ENCODE measurements at places on chromosomes 2 and 18. TPM values are rescaled to one million over a fixed set of nuclear protein-coding genes. Genes with fewer than 3 reads are reported as not detected.

GRCh38 chr2:120761911-120762310 is 26.2 kb downstream of the GLI2 start:
- DNase-seq: no peak

CFC1B gene
- total RNA-seq: not detected

PSMA8 gene
- not detected for total RNA-seq

- no peak for DNase-seq
Measured at GRCh38 chr2:60553495-60554073, at the start of gene BCL11A. Gene BCL11A, minus strand, starts transcription at chr2:60553654. Its CDS starts 384 bp downstream, at chr2:60553270.

DNA sequence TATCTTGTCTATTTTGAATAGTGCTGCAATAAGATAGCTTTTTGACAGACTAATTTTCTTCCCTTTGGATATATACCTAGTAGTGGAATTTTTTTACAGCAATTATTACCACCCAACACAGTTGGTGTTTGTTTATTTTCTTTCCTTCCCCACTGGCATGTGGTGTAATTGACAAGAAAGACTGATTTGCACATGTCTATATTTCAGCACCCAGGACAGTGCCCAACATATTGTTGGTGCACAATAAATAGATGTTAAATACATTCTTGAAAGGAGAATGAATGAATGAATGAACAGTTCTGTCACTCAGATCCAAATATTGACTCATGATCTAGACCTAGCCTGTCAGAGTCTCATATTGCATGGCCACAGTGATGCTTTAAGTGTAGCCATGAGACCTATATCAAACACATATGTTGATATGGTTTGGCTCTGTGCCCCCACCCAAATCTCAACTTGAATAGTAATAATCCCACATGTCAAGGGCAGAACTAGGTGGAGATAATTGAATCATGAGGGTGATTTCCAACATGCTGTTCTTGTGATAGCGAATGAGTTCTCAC is 538.2 kb downstream of the NYAP2 start:
- DNase-seq: no peak

GRCh38 chr2:126644630-126645191 is 11.2 kb upstream of the GYPC start:
- no peak for DNase-seq

- no peak for DNase-seq
Measured at GRCh38 chr18:72846736-72847533, 20.9 kb downstream of the NETO1 start.

GRCh38 chr2:65015731-65016130 is 26.5 kb downstream of the SLC1A4 start:
- no peak for DNase-seq

KCNF1 gene
- total RNA-seq: not detected

DSG2 gene
- total RNA-seq: 10.9 TPM

SYT4 gene
- not detected for total RNA-seq

MLPH gene
- total RNA-seq: 55.0 TPM

DNA sequence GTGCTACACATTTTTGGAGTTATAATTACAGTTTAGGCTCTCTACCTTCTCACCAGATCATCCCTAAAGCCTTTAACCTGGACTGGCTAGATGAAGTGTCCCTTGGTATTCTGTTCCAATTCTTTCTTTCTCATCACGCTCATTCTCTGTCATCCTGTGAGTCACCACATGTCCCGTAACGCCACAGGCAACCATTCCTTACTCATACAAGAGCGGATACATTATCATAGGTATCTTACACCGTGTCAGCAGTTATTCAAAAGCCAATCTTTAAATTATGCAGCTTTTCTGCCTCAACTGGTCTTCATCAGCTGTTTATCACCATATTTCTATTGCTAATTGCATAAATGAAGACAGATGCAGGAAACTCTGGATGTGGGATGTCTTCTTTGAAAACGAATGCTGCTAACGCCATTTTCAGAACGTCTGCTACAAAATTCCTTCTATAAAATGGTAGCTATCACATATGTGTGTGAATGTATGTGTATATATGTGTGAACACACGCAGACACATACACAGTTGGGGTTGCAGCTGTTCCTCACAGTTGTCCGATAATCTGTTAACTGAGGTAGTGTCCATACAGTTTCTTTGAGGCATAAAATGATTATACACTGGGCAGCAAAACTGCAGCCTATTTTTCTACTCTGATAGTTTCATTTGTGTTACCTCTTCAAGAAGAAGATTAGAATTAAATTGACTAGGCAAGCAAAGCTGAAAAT is 47.9 kb downstream of the EML6 start:
- DNase-seq: no peak

APOB gene
- 2,405 TPM for total RNA-seq

ZNF804A gene
- total RNA-seq: not detected

DNA sequence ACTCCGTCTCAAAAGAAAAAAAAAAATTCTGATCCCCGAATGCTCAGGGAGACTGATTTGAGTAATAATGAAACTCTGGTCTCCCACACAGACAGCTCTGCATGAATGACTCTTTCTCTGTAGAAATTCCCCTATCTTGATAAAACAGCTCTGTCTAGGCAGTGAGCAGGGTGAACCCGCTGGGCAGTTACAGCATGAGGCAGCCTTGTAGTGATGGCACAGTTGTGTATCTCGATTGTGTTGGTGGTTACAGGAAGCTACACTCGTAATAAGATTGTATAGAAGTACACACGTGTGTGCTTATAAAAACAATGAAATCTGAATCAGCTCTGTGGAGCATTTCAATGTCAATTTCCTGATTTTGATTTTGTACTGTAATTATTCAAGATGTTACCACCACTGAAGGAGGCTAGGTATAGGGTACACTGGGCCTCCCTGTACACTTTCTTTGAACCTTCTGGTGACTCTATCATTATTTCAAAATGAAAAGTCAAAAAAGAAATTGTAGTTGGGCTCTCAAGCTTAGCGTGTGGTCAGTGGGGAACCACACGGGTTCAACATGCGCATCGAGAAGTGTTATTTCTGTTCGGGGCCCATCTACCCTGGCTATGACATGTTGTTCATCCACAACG is 34.9 kb upstream of the ATP8B1 start:
- DNase-seq: no peak

DNA sequence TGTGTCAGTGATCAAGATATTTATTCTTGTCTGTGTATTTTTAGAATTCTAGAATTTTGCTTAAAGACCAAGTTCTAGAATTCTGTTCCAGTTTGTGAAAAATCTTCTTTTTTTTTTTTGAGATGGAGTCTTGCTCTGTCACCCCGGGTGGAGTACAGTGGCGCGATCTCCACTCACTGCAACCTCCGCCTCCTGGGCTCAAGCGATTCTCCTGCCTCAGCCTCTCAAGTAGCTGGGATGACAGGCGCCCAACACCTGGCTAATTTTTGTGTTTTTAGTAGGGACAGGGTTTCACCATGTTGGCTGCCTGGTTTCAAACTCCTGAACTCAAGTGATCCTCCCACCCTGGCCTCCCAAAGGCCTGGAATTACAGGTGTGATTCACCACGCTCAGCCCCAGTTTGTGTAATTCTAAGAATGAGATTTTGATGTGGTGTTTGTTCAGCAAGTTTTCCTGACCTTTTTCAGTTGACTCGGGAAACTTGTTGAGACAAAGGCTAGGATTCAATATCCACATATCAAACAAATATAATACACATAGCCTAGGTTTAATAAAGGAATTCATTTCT is 3.6 kb downstream of the EIF5B start:
- no peak for DNase-seq

MDH1B gene
- total RNA-seq: 0.28 TPM

GRCh38 chr2:207502577-207503198 is 27.1 kb upstream of the CREB1 start:
- DNase-seq: no peak

GRCh38 chr2:183606718-183607085 is 482.5 kb downstream of the NUP35 start:
- DNase-seq: no peak

DNA sequence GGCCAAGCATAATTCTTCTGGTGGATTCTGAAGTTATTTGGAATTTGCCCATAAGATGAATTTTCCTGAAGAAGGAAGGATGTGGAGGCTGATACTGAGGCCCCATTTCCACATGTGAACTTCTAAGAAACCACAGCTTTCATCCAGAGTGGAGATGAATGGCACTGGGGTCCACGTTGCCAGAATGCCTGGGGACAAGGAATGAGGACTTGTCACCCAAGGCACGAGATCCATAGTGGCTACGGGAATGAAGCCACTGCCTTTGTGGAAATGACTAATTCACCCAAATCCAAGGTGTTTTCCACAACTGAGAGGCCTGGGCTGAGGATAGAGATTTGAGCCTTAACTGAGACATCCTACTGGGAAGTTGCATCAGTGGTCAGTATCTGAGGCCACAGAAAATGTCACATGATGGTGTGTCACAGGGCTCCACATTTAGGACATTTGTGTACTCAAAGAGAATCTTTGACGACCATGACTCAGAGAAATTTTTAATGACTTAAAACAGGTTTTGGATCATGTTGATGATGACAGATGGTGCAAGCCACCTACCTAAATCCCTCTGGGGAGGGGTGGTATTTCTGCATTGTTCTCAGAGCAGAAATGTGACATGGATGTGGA is 286.1 kb downstream of the SOX11 start:
- DNase-seq: no peak

PDCD1 gene
- total RNA-seq: 0.18 TPM

FAM237A gene
- not detected for total RNA-seq

DNA sequence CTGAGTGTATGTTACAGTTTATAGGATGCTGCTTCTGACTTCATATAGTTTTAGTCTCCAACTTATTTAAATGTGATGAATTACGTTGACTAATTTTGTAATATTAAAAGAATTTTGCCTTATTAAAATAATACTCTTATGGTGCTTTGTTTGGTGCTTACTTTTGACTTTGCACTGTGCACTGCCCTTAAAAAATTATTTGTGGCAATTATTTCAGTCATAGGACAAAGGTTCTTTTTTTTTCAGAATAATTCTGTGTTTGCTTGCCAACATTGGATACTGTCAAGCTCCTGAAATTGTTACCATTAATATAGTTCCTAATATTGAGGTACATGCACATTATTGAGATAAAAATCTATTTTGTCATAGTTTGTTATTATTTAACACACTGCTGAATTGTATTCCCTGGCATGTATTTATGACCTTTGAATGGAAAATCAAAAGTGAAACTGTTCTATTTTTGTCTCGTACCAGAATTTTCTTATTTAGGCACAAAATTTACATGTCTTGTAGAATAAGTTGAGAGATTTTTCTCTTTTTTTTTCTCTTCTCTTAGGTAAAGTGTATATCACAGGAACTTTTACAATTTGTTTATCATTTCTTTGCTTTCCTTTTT is 572.8 kb upstream of the KLHL29 start:
- no peak for DNase-seq

- DNase-seq: no peak
Measured at GRCh38 chr2:156098506-156098905, 234.0 kb downstream of the NR4A2 start.

DNA sequence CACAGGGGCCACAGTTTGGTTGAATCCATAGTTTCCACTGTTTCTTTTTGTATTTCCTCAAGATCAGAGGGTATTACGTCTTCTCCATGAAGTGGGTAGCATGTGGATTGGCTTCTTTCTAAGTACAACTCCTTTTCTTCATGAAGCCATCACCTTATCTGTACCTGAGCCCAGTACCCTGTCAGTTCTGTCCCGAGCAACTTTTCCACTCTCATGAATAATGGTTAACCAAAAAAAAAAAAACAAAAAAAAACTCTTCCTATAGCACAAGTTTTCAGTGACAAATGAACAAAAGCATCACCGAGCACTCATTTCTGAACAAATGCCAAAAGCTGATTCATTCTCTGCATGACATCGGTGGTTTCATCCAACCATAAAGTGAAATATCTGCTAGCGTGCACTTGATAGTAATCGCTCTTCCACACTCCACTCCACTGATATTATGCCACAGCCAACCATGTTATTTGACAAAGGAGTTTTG is 53.0 kb upstream of the CCDC150 start:
- DNase-seq: no peak

CFAP65 gene
- total RNA-seq: 0.05 TPM

- no peak for DNase-seq
Measured at GRCh38 chr18:42271647-42272414, 316.8 kb downstream of the PIK3C3 start.

DNA sequence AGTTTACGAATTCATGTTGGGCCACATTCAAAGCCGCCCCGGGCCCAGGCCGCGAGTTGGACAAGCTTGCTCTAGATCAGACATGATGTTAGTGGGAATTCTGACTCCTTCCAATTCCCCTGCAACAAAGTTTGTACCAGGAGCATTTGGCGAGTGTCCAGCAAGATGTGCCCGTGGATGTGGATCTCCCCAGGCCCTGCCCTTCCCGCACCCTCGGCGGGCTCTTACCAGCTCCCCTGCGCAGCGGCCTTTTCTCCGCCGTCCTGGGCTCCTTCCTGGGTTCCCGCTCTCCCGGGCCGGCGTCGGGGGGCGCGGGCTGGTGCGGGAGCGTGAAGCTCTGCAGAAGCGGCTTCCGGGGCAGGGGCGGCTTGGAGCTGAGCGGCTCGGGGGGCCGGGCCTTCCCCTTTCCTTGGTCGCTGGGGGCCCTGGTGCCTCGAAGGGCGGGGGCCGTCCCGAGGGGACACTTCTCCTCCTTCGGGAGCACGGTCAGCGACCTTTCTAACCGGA is 90.8 kb upstream of the MGAT4A start:
- DNase-seq: no peak

GLI2 gene
- 0.30 TPM for total RNA-seq

- DNase-seq: no peak
Measured at GRCh38 chr18:9946831-9947230, 33.0 kb downstream of the VAPA start.

- no peak for DNase-seq
Measured at GRCh38 chr2:55239656-55240222, 7.3 kb downstream of the RPS27A start.

- DNase-seq: no peak
Measured at GRCh38 chr2:51795248-51795888, 763.4 kb upstream of the NRXN1 start.

DNA sequence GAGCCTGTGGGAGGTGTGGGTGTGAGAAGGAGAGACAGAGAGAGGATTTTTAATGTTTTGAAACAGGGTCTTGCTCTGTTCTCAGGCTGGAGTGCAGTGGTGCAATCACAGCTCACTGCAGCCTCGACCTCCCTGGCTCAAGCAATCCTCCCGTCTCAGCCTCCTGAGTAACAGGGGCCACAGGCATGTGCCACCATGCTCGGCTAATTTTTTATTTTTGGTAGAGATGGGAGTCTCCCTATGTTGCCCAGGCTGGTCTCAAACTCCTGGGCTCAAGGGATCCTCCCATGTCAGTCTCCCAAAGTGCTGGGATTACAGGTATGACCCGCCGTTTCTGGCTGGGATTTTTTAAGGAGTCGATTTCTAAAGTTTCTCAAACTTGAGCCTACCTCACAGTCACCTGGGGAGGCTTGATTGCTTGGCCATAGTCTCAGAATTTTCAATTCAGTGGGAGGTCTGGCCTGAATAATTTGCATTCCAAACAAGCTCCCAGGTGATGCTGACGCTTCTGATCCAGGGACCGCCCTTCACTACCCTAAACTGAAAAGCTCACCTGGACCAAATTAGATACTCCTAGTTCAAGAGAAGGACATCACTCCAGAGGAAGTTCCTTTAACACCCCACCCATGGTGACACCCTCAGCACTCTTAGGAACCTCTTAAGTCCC is 70.8 kb upstream of the SLC1A4 start:
- DNase-seq: no peak

THSD7B gene
- total RNA-seq: 0.10 TPM

LYG1 gene
- total RNA-seq: 0.65 TPM

GRCh38 chr18:79133724-79134123 is 64.5 kb downstream of the ATP9B start:
- no peak for DNase-seq
